ENCODE measurements at places on chromosomes 11 and 22. TPM values are rescaled to one million over a fixed set of nuclear protein-coding genes. Genes with fewer than 3 reads are reported as not detected.

DNA sequence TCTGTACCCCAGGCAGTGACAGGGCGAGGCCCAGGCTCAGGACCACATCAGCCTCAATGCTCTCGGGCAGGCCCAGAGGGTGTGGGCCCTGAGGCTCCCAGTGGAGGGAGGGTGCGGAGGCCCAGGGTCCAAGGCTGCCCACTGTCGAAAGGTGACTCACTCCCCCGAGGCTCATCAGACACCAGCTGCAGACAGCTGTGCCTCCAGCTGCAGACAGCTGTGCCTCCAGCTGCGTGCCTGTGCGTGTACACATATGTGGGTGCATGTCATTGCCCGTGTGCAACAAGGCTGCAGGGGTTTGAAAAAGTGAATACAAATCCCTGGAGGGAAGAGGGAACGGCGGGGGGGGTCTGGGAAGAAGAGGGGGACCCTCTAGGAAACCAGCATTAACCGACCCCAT, 134.3 kb downstream of the BRD1 start:
- no peak for DNase-seq

GRCh38 chr11:88666364-88666763, 328.8 kb upstream of the CTSC start:
- DNase-seq, result no peak

- peak; percentile 50 for DNase-seq
Measured at GRCh38 chr22:23826510-23827350, 12.1 kb downstream of the DERL3 start.

- DNase-seq, result no peak
Measured at GRCh38 chr22:48424201-48424627, 1403.5 kb downstream of the BRD1 start.

GRCh38 chr11:84720706-84721402, 906.3 kb downstream of the DLG2 start:
- DNase-seq, result peak; percentile 64

GRCh38 chr11:104089481-104089880, 53.0 kb downstream of the DDI1 start:
- no peak for DNase-seq

DNA sequence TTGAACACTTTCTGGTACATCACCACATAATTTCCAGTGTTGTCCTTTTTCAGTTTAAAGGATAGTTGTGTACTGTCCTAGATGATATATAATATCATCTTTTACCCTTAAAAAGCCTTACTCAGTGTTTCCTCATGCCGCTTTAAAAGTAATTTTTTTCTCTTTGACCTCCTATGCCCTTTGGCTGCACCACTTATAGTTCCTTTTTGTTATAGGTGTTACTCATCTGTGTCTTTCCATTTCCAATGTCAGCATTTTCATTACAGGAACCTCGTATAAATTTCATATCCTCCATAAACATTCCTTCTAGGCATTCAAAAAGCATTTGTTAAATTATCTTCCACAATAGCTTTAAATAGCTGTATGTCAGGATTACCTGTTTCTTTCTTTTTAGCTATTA, 40.8 kb downstream of the USP47 start:
- DNase-seq, result no peak

The DSCAML1 gene
- 1.1 TPM for total RNA-seq

The DNAJB7 gene
- not detected for total RNA-seq

The YWHAH gene
- 106 TPM for total RNA-seq
